ENCODE measurements at places on chromosomes 4 and X.
A peak's percentile ranks its signal among the peaks of the same experiment; 100 is the strongest.

GRCh38 chr4:101528526-101528925 lies 181.2 kb upstream of the PPP3CA start:
- no peak overlapping the region for H3K27ac ChIP-seq
- H3K4me3 ChIP-seq: no peak overlapping the region
- no peaks in the 10 kb centered on the region for H3K36me3 ChIP-seq
- peaks cover 11% of the 10 kb centered on the region for H3K4me1 ChIP-seq
- no peak for DNase-seq

- H3K4me3 ChIP-seq: no peak overlapping the region
- no peak overlapping the region for H3K27ac ChIP-seq
- DNase-seq: peak; percentile 55
- H3K36me3 ChIP-seq: no peaks in the 10 kb centered on the region
- H3K27me3 ChIP-seq: no peaks in the 10 kb centered on the region
Measured at GRCh38 chr4:3315566-3315965, 22.7 kb downstream of the RGS12 start.

DNA sequence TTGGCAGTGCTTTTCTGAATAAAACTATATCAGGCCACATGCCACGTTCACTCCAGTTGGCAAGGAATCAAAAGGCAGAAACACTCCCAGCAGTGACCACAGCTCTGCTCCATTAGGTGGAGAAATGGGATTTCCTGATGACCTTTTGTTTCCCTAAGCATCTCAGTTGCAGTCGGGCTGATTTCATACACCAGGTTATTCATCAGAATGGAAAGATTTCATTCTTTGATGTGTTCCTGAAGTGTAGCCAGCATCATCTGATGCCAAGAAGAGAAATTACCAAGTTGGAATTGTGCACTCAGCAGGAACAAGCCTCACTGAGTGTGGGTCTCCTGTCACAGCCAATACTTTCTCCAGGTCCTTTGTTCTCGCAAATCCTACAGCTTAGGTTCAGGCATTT lies 193.7 kb downstream of the SPATA18 start:
- no peaks in the 10 kb centered on the region for H3K27me3 ChIP-seq
- no peaks in the 10 kb centered on the region for H3K4me1 ChIP-seq
- DNase-seq: no peak
- no peaks in the 10 kb centered on the region for H3K36me3 ChIP-seq
- no peak overlapping the region for H3K27ac ChIP-seq

DNA sequence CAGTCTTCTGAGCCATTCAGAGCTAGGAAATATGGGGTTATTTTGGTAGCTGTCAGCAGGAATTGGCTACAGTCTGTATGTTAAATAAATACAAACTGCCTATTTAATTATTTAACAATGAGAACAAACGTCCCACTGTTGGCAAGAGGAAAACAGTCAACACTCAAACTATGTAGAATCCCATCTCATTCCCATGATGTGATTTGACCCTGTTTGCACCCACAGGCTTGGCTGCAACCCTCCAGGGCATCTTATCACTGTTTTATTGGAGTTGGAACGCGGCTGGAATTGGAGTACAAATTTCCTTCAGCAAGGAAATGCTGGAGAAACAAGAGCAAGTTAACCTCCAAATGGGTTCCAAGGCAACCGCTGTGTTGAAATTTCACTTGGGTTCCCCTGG lies 124.0 kb downstream of the KIT start:
- H3K36me3 ChIP-seq: no peaks in the 10 kb centered on the region
- no peaks in the 10 kb centered on the region for H3K27me3 ChIP-seq
- no peak overlapping the region for H3K4me3 ChIP-seq
- peaks cover 3% of the 10 kb centered on the region for H3K4me1 ChIP-seq

Data from spleen (tissue), 13 donors.